Spleen (tissue), 13 donors: ENCODE measurements at places on chromosomes 7 and 10. TPM values are rescaled to one million over a fixed set of nuclear protein-coding genes. Genes with fewer than 3 reads are reported as not detected.

SPDYE6 gene
- not detected for total RNA-seq

MLXIPL gene
- total RNA-seq, result 0.23 TPM

CYP17A1 gene
- total RNA-seq, result not detected

PPP1R9A gene
- 14.9 TPM for total RNA-seq

SLC35B4 gene
- 11.1 TPM for total RNA-seq

DNA sequence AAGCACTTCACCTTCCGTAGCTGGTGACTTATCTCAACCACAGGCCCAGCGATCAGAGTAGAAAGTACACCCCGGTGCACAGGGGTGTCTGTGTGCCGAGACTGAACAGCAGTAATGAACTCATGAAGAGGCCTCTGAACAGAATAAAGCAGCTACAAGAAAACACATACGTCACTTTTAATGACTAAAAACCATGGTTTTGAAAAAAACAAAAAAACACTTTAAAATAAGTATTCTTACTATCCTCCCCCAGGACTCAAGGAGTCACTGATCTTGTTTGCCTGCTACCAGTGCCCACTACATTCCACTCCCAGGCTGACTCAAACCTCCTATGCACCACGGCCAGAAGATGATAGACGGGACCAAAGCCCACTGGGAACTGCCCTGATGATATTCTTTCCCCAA is 53.8 kb downstream of the NCAPG2 start:
- H3K4me3 ChIP-seq, result no peak overlapping the region
- no peaks in the 10 kb centered on the region for H3K4me1 ChIP-seq
- no peak overlapping the region for H3K27ac ChIP-seq
- H3K36me3 ChIP-seq, result peaks cover 16% of the 10 kb centered on the region
- DNase-seq, result no peak

GRCh38 chr7:25988640-25989039 is 163.4 kb upstream of the NFE2L3 start:
- H3K4me3 ChIP-seq, result no peak overlapping the region
- H3K27me3 ChIP-seq, result no peaks in the 10 kb centered on the region
- no peak overlapping the region for H3K27ac ChIP-seq
- DNase-seq, result no peak
- H3K4me1 ChIP-seq, result no peaks in the 10 kb centered on the region

DNA sequence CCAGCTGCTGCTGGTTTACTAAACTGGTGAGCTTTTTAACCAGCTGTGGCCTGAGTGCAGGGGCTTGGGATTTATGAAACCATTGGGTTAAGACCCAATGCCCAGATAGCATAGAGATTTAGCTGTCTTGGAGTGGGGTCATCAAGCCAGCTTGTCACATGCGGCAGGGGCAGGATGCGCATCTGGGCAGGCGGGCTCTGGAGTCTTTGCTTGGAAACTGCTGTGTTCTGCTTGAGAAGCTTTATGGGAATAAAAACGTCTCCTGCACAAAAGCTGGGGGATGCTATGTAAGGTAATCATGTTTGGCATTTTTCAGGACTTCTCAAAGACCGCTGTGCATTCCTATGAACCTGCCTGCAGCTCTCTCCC is 136.3 kb downstream of the MAPK8 start:
- no peak overlapping the region for H3K27ac ChIP-seq
- no peaks in the 10 kb centered on the region for H3K27me3 ChIP-seq
- H3K4me1 ChIP-seq, result no peaks in the 10 kb centered on the region
- H3K4me3 ChIP-seq, result no peak overlapping the region

DNA sequence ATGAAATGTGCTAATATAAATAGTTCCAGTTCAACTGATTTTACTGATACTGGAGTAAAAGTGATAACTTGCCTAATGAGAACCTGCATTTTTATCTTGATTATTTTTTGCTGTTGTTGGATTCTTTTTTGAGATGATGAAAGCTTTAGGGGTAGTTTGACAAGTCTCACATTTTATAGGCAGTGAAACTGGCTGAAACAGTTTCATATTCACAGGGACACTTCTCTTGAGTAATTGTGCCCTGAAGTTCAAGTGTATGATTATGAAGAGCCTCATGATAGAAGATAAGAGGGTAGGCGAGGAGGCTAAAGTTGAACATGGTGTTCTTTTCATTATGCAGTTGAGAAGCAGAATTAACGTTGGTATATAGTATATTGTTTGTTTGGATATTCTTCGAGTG is 5.1 kb downstream of the AUTS2 start:
- H3K4me3 ChIP-seq, result no peak overlapping the region
- no peaks in the 10 kb centered on the region for H3K36me3 ChIP-seq
- no peaks in the 10 kb centered on the region for H3K27me3 ChIP-seq
- no peak overlapping the region for H3K27ac ChIP-seq

GRCh38 chr10:93926613-93927012 is 32.8 kb downstream of the SLC35G1 start:
- H3K4me1 ChIP-seq, result no peaks in the 10 kb centered on the region
- no peaks in the 10 kb centered on the region for H3K36me3 ChIP-seq
- H3K4me3 ChIP-seq, result no peak overlapping the region
- DNase-seq, result no peak
- H3K27me3 ChIP-seq, result no peaks in the 10 kb centered on the region

GRCh38 chr10:1368842-1369171 is 312.6 kb downstream of the WDR37 start:
- DNase-seq, result no peak
- H3K4me1 ChIP-seq, result no peaks in the 10 kb centered on the region
- no peaks in the 10 kb centered on the region for H3K36me3 ChIP-seq
- no peak overlapping the region for H3K27ac ChIP-seq

- H3K4me3 ChIP-seq, result no peak overlapping the region
- no peak overlapping the region for H3K27ac ChIP-seq
- no peaks in the 10 kb centered on the region for H3K4me1 ChIP-seq
- H3K36me3 ChIP-seq, result no peaks in the 10 kb centered on the region
Measured at GRCh38 chr7:2168615-2169311, 64.0 kb downstream of the MAD1L1 start.

DNA sequence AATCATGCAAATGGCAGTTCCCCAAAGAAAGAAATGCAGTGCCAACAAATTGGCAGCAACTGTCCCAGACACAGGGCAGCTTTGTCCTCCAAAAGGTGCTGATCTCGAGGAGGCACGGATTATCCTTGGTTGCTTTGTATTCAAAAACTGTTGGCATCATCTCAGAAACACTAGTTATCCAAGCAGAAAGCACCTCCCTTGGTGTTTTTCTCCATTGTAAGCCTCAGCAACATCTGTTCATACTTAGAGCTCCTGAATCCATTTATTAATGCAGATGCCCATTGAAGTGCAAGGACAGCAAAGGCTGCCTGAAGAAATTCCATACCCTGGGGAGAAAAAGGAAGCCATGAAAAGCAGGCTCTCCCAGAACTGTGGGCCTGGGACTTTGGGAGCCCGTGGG is 1.1 kb upstream of the NPS start:
- no peak for DNase-seq
- H3K27me3 ChIP-seq, result no peaks in the 10 kb centered on the region
- H3K36me3 ChIP-seq, result no peaks in the 10 kb centered on the region

- no peaks in the 10 kb centered on the region for H3K36me3 ChIP-seq
- no peak overlapping the region for H3K4me3 ChIP-seq
- H3K27ac ChIP-seq, result no peak overlapping the region
- no peak for DNase-seq
Measured at GRCh38 chr10:71089162-71089561, 123.2 kb upstream of the UNC5B start.

DNA sequence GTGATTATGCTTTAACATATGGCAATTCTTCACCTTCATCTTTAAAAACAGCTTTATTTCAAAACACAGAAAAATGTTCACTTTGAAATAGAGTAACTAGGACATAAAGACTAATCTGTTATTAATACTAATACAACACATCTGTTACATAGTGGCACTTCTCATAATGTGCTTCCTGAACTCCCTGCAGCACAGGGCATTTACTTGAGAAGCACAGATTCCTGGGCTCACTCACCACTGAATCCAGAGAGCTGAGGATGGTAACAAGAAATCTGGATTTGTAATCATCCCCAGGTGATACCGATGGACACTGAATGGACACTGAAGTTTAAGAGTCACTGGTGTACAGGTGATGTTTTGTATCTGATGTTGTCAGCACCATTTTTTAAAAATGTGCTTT is 96.1 kb downstream of the COL28A1 start:
- no peaks in the 10 kb centered on the region for H3K27me3 ChIP-seq
- H3K36me3 ChIP-seq, result no peaks in the 10 kb centered on the region
- no peak overlapping the region for H3K4me3 ChIP-seq

- H3K4me1 ChIP-seq, result no peaks in the 10 kb centered on the region
- H3K27ac ChIP-seq, result no peak overlapping the region
- no peaks in the 10 kb centered on the region for H3K27me3 ChIP-seq
- no peaks in the 10 kb centered on the region for H3K36me3 ChIP-seq
Measured at GRCh38 chr7:51045319-51046102, 262.8 kb upstream of the GRB10 start.

- no peaks in the 10 kb centered on the region for H3K36me3 ChIP-seq
- no peaks in the 10 kb centered on the region for H3K4me1 ChIP-seq
- DNase-seq, result no peak
- H3K27ac ChIP-seq, result no peak overlapping the region
- H3K4me3 ChIP-seq, result no peak overlapping the region
- no peaks in the 10 kb centered on the region for H3K27me3 ChIP-seq
Measured at GRCh38 chr7:93835702-93836101, 54.9 kb downstream of the TFPI2 start.

- peaks cover 28% of the 10 kb centered on the region for H3K4me1 ChIP-seq
- H3K27ac ChIP-seq, result no peak overlapping the region
- H3K36me3 ChIP-seq, result no peaks in the 10 kb centered on the region
- peak; percentile 48 for DNase-seq
- H3K27me3 ChIP-seq, result peaks cover 16% of the 10 kb centered on the region
- no peak overlapping the region for H3K4me3 ChIP-seq
Measured at GRCh38 chr7:50499092-50499491, 48.9 kb upstream of the FIGNL1 start.

DNA sequence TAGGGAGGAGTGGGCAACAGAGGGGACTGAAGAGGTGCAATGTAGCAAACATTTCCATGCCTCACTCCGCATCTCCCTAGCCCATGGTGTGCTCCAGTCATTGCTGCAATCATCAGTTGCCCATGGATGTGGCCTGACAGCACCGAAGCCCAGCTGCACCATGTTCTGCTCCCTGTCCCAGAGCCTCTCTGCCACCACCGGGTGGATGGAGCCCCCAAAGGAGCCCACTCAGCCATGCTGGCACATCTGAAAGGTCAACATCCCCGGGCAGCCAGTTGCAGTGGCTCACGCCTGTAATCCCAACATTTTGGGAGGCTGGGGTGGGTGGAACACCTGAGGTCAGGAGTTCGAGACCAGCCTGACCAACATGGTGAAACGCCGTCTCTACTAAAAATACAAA is 336.4 kb upstream of the ZMIZ1 start:
- H3K27me3 ChIP-seq, result peaks cover 6% of the 10 kb centered on the region
- no peak overlapping the region for H3K4me3 ChIP-seq
- no peak for DNase-seq
- peaks cover 12% of the 10 kb centered on the region for H3K4me1 ChIP-seq

DNA sequence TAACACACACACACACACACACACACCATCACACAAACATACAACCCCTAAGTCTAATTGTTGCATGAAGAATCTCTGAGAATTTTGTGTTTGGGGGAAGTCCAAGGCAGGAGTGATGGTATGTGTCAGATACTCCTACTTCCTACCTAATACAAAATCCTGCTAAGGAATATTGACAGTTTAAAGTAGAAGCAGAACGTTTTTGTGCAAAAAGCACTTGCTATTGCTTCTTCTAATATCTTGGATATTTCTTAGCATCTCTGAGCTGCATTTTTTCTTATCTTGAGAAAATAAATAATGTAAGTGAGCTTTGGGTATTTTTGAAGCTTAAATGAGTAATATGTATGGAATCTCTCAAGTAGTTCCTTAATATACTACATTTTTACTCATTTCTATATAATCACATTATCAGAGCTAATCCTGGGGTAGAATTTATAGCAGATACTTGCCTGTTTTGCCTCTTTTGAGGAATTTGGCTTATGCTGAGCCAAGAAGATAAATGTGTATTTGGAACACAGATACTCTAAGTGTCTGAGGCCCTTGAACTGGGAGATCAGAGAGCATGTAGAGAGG is 212.3 kb downstream of the DKK1 start:
- no peaks in the 10 kb centered on the region for H3K27me3 ChIP-seq
- DNase-seq, result no peak
- no peak overlapping the region for H3K4me3 ChIP-seq
- no peak overlapping the region for H3K27ac ChIP-seq
- H3K36me3 ChIP-seq, result no peaks in the 10 kb centered on the region

GRCh38 chr7:13852281-13852968 is 137.0 kb downstream of the ETV1 start:
- no peak for DNase-seq
- no peak overlapping the region for H3K27ac ChIP-seq
- H3K4me3 ChIP-seq, result no peak overlapping the region
- H3K27me3 ChIP-seq, result no peaks in the 10 kb centered on the region
- no peaks in the 10 kb centered on the region for H3K36me3 ChIP-seq
- H3K4me1 ChIP-seq, result no peaks in the 10 kb centered on the region

GRCh38 chr7:94562525-94562924 is 52.9 kb downstream of the CASD1 start:
- no peaks in the 10 kb centered on the region for H3K27me3 ChIP-seq
- H3K4me1 ChIP-seq, result no peaks in the 10 kb centered on the region
- no peak overlapping the region for H3K4me3 ChIP-seq
- no peak overlapping the region for H3K27ac ChIP-seq
- no peak for DNase-seq

- DNase-seq, result no peak
- peaks cover 3% of the 10 kb centered on the region for H3K4me1 ChIP-seq
- H3K36me3 ChIP-seq, result no peaks in the 10 kb centered on the region
- H3K27me3 ChIP-seq, result no peaks in the 10 kb centered on the region
Measured at GRCh38 chr7:95910341-95910740, 138.0 kb downstream of the DYNC1I1 start.

DNA sequence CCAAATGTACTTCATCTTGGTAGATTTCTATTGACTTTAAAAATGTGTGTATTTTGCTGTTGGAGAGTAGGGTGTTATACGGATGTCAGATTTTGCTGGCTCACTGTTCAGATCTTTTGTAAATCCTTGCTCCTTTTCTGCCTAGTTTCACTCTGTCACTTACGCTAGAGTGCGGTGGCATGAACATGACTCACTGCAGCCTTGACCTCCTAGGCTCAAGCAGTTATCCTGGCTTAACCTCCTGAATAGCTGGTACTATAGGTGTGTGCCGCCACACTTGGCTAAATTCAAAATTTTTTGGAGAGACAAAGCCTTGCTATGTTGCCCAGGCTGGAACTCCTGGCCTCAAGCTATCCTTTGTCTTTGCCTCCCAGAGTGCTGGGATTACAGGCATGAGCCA is 29.4 kb downstream of the BMS1 start:
- H3K4me3 ChIP-seq, result no peak overlapping the region
- peaks cover 96% of the 10 kb centered on the region for H3K36me3 ChIP-seq
- H3K27ac ChIP-seq, result no peak overlapping the region
- DNase-seq, result no peak

DNA sequence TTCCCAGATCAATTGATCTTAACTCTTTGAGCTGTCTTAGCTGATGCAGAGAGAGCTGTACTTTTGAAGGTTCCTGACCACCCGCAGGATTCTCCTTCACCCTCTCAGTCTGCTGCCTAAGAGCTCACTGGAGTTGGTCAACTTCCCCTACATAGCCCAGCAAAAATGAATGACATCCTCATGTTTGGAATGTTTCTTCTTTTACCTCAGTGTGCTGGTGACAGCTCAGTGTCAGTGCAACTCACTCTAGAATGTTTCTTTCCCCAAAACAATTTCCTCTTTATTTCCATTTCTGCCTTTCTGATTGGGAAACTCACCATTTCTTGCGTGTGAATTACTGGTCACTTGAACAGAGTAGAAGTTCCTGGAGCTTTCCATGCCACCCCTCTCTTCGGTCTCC is 48.7 kb downstream of the LSMEM1 start:
- no peaks in the 10 kb centered on the region for H3K27me3 ChIP-seq
- no peaks in the 10 kb centered on the region for H3K4me1 ChIP-seq
- no peaks in the 10 kb centered on the region for H3K36me3 ChIP-seq
- no peak for DNase-seq
